Sciatic nerve (tissue), 2 donors: ENCODE measurements at places on chromosomes 1 and 21. TPM values are rescaled to one million over a fixed set of nuclear protein-coding genes. Genes with fewer than 3 reads are reported as not detected.
A peak's percentile ranks its signal among the peaks of the same experiment; 100 is the strongest.

The BTBD8 gene
- total RNA-seq, result 14.9 TPM

The FAM131C gene
- total RNA-seq, result not detected

The OR2T33 gene
- not detected for total RNA-seq

GRCh38 chr1:212457740-212458338 lies 25.1 kb downstream of the NENF start:
- DNase-seq, result no peak

GRCh38 chr1:201756406-201756805 lies 72.6 kb upstream of the IPO9 start:
- no peak for DNase-seq

GRCh38 chr1:5615076-5615475 lies 377.1 kb downstream of the NPHP4 start:
- DNase-seq, result no peak

- DNase-seq, result no peak
Observed at GRCh38 chr1:151364996-151365395, 7.5 kb downstream of the SELENBP1 start.

GRCh38 chr1:48062353-48062752 lies 65.2 kb upstream of the TRABD2B start:
- no peak for DNase-seq

DNA sequence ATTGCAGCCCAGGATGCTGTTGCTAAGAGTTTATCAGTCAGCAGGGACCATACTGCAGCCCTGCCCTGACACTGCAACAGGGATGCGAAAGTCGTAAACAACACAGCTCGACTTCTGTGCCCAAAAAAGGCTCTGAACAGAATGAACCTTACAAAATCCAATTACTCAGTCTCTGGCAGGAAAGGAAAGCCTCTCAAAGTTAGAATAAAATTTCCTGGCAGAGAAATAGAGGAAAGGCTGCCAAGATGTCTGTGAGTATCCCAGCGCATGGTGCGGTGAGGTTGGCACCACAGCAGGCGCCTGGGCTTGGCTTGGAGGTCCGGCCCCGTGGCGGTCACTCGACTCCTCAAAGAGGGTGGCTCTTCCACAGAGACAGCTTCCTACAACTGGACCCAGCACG lies 185.8 kb downstream of the PCP4 start:
- DNase-seq, result no peak

GRCh38 chr1:206863266-206863665 lies 2.2 kb upstream of the IL20 start:
- DNase-seq, result no peak

DNA sequence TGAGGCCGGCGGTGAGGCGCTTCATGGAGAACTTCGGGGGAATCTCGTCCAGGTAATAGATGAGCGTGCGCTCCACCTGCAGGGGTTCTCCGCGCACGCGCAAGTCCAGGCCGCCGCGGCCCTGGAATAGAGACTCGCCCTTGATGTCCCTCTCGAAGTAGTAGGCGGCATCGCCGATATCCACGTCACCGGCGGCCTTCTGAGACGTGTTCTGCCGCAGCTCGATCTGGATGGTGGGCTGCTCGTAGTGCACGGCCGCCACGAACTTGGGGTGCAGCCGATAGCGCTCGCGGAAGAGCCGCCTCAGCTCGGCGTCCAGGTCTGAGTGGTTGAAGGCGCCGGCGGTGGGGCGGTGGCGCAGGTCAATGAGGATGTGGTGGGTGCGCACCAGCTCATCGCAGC lies 726 bp downstream of the TACSTD2 start:
- DNase-seq, result no peak

DNA sequence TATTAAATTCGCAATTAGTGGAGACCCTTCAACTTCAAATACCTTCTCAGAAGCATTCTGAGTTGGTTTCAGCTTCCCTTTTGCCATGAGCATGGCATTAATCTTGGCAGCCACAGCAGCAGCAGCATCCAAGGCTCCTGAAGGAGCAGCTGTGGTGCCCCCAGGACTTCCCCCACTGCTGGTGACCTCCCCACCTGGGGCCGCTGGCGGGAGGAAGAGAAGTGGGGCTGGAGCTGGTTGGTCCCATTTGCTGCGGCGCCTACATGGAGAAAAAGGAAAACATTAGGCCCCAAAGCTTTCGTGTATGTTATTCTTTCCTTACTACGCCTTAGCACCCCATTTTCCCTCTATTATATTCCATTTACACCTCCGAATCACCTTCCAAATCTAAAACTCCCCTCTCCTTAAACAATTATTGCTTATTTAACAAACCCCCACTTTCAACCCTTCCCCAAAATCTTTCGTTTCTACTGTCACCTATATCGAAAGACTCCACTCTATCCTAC lies 569 bp downstream of the KHDC4 start:
- DNase-seq, result no peak

DNA sequence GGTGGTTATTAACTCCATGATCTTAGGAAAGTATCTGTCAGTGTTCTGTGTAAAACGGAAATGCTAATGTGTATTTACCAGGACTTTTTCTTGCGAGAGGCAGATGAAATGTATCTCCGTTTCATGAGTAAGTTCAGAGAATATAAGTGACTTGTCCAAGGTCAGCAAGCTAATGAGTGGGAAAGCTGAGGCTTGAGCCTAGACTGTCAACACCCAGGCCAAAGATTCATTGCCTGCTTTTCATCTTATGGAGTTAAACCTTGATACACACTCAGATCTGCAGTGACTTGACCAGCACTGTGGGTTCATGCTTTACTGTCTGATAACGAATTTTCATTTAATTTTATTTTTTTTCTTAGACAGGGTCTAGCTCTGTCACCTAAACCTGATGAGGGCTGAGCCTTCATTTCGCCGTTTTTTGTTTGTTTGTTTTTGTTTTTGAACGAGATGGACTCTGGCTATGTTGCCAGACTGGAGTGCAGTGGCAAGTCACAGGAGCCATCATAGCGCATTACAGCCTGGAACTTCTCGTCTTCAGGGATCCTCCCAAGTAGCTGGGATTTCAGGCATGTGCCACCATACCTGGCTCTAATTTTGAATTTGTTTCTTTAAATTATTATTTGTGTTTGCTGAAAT lies 918 bp upstream of the JTB start:
- no peak for DNase-seq

DNA sequence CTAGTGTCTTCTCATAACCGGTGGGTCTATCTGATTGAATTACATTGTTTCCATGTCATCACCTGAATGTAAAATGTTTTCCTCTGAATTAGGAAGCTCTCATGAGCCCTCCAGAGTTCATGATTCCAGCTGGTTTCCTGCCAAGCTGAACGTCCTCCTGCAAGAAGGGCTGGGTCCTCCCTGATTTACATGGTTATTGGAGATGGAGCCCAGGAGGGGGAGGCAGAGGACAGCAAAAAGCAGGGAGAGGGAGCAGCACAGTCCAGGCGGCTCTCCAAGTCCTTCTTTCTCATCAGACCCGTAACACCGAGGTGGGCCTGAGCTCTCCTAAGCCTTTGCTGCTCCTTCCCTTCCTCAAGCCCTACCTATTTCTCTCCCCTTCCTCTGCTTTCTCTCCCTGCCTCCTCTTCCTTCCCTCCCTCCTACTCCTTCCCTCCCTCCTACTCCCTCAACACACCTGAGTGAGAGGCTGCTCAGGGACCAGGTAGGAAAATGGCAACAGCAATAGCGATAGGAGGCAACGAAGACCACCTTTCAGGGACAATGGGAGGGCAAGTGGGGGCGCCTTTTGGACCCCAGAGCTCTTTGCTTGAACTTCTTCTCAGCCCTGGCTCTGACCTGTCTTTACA lies 265.9 kb downstream of the PRDM2 start:
- DNase-seq, result peak; percentile 72

DNA sequence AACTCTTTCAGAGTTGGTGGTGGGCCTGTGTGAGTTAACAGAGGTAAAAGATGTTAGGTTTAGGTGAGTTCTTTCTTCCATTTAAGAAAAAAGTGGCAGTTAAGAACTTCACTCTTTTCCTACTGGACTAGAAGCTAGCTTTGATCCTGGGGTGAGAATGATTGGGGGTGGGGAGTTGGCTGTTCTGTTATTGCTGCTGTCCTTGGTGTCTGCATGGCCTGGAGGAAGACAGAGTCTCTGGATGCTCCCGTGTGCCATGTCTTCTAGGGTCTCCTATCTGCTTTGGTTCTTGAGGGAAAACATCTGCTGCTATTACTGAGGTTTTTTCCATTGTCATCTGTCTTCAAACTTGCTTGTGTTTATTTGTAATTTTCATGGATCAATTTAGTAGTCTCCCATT lies 275.7 kb downstream of the HLX start:
- DNase-seq, result no peak

GRCh38 chr1:156368889-156369684 lies at the start of gene RHBG:
RHBG (plus strand) TSS chr1:156369211; CDS start chr1:156369250, 39 bp downstream.
- no peak for DNase-seq

- no peak for DNase-seq
Observed at GRCh38 chr1:93814795-93815340, 64.1 kb downstream of the DNTTIP2 start.

GRCh38 chr1:30780409-30780808 lies 22.8 kb upstream of the LAPTM5 start:
- DNase-seq, result no peak

DNA sequence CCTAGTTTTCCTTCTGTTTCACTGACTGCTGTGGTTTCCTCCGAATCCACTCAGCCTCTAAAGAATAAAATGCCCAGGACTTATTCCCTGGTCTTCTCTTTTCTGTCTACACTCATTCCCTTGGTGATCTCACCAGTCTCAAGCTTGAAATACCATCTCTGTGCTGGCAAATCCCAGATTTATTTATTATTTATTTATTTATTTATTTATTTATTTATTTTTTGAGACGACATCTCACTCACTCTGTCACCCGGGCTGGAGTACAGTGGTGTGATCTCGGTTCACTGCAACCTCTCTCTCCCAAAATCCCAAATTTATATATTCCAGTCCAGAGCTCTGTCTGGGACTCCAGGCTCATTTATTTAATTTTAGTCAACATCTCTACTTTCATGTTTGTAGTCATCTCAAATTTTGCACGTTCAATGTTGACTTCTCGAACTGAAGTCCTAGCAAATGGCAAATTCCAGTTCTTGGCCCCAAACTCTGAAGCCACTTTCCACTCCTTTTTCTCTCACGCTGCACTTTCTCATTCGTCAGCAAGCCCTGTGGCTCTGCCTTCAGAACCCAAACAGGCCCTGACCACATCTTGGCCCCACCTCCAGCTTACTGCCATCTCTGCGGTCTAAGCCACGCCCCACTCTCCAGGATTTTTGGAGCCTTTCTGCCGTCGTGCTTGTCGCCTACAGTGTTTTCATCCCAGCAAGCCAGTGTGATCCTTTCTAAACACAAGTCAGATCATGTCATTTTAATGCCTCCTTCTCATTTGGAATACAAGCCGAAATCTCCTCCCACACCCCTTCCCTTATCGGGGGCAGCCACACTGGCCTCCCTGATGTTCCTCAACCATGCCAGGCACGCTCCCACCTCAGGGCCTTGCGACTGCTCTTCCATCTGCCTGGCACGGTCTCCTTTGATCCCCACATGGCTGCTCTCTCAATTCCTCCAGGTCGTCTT lies 14.2 kb upstream of the TENT5B start:
- peak; percentile 76 for DNase-seq

DNA sequence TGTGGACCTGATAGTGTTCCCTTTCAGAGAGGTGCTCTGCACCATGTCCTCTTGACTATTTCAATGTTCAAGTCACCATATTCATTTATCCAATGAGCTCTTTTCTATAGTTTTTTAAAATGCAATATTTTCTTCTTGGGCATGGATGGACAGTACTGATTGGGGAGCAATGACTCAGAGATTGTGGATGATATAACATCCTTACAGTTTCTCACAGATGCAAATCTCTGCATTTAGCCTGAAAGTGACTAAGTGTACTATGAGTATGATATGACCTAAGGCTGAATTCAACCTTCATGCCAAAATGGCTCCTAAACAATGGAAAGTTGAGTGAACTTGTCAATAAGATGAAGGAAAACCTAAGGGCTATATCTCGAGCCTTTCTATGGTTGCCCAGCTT lies 36.5 kb downstream of the C4BPA start:
- DNase-seq, result no peak
